ENCODE measurements at places on chromosomes 1 and 21.

DNA sequence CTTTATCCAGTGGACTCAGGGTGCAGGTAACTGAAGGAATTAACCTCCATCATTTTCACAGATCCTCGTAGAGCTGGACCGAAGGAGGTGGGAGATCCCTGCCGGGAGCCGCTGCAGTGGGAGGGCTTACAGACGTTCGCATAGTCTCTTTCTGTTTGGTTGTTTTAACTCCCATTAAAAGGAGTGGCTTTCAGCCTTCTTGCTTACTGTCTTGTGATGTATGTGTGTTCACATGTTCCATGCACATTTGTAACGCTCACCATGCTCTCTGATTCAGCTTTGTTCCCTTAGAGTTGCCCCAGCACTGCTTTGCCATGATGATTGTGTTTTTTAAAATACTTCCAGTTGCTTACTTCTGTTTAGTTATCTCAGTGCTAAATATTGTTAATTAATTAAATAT, 85.8 kb downstream of the ADARB1 start:
- DNase-seq: no peak

DNA sequence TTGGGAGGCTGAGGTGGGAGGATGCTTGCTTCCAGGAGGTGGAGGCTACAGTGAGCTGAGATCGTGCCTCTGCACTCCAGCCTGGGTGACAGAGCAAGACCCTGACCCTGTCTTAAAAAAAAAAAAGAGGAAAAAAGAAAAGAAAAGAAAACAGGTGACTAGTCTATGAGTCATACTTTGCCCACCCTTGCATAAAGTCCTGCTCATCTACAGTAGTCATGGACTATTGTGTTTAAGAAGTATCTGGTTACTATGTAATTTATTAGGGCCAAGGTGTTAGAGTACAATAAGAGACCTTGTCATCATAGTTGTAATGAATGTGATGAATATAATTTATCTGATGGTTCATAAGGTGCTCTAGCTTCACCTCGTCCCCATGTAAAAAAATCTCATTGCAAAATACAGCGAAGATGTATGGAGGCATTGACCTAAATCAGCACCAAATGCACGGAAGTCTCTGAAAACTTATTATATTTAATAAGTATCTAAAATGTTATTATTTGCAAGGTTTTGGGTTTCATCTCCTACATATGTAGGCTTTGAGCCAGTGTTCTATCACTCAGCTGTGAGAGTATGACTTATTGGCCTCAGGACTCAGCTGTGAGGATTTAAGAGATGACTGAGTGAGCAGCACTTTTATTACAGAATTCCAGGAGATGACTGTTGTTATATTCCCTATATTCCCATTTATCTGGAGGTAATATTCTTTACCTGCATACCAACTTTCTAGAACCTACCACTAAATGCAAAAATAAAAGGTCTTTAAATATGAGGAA, 19.9 kb upstream of the KCNJ6 start:
- DNase-seq: no peak

DNA sequence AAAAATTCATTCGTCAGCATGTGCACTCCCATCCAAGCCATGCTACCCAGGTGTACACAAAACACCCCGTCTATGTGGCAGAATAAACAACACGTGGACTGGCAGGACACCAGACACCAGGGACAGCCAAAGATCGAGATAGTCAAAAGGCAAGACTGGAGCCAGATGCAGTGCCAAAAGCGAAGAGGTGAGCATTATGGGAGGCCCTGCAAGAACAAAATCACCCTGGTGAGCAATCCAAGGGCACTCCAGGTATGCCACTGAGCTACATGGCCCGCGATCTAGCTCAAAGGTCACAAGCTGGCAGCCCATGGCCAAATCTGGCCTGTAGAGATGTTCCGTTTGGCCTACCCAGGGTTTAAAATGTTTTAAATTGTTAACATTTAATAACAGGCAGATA, 33.7 kb downstream of the PLPP3 start:
- no peak for DNase-seq

DNA sequence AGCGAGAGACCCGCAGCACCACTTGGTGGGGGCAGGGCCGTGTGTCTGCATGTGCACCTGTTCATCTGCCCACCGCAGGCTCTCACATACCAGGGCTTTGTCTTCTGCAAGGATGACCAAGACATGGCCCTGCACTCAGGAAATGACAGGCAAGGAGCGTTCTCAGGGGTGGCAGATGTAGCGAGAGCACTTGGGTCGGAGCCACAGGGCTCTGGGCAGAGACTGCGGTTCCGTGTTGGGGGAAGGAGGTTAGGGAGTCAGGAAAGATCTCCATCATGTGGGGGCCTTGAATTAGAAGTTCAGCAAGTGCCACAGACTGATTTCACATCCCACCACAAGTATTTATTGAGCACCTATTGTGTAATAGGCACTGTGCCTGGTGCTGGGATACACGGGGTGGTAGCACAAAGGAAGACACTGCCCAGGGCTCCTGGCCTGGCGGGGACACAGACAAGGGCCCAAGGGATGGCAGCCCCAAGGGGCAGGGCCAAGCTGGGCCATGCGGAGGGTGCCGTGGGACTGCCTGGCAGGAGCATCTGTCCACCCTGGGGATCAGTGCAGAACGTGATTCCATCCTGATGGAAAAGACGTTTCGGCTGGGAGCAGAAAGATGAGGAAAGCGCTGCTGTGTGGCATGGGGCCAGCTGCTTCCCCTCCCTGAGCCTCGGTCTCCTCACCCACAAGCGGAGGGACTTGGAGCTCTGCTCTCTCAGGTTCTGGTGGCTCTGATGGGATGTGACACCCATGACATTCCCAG, 11.4 kb upstream of the SPSB1 start:
- no peak for DNase-seq

- DNase-seq: no peak
These were observed 76.4 kb upstream of the DSCAM start for GRCh38 chr21:40923407-40923806.

DNA sequence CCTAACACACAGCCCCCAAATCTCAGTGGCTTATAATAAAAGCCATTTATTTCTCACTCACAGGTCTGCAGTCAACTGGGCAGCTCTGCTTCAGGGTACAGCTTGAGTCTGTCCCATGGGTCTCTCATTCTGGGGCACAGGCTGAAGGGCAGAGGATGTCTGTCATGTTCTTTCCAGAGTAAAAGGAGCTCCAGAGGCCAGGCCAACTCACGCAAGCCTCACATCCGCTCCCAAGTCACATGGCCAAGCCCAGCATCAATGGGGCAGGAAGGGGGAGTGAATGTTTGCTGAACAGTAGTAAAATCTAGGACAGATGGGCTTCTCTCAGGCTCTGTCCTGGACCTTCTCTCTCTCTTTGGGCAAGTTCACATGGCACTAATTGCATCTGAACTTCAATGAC, 7.1 kb upstream of the SSBP3 start:
- DNase-seq: no peak

- no peak for DNase-seq
These were observed 11.9 kb upstream of the TNFRSF14 start for GRCh38 chr1:2544093-2544874.

DNA sequence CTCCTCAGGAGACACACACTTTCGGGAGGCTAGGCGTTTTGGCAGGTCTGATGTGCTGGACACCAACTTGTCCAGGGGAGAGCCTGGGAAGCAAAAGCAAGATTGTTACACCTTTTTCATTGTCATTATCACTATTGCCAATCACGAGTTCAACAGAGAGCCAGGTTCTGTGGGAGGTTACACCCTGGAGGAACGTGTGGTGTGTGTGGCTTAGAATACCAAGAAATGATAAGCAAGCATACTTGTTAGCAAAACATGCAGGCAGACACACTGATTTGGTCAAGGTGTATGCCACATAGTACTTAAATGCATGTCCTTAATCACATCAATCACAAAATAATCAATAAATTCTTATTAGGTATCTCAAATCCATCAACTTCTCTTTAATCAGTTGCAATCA, 16.1 kb downstream of the HMGCS2 start:
- no peak for DNase-seq

DNA sequence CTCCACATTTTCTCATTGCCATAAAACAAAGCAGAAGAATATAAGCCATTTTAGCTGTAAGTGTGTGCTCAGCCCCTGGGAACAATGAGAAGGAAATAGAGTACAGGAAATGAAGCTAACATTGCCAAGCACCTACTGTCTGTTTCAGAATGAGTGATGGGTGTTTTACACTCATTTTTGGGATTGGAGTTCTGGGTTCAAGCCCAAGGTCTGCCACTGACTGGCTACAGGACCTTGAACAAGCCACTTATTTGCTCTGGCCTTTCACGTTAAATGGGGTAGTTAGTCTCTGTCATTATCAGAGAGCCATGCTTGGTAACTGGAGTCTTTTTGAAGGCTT, 80.7 kb upstream of the KAZN start:
- no peak for DNase-seq

DNA sequence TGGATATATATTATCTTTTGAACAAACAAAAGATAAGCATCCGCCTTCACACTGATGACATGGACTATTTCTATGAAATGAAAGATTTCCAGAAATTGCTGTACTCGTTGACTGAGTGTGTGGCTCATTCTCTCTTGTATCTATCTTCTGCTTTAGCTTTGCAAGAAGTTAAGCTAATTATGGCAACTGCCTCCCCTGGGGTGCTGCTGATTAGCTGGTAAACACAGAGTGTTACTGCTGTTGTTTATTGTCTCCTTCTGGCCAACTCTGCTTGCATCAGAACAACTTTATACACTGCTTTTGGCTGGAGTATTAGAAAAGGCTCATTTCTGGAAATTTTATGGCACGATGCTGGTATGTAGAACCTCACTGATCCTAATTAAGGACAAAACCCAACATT, 95.6 kb upstream of the SNX7 start:
- no peak for DNase-seq

- DNase-seq: no peak
These were observed 33.7 kb upstream of the GUCA2A start for GRCh38 chr1:42198251-42198650.

- DNase-seq: no peak
These were observed 75.0 kb upstream of the MRPS6 start for GRCh38 chr21:33998402-33998801.

DNA sequence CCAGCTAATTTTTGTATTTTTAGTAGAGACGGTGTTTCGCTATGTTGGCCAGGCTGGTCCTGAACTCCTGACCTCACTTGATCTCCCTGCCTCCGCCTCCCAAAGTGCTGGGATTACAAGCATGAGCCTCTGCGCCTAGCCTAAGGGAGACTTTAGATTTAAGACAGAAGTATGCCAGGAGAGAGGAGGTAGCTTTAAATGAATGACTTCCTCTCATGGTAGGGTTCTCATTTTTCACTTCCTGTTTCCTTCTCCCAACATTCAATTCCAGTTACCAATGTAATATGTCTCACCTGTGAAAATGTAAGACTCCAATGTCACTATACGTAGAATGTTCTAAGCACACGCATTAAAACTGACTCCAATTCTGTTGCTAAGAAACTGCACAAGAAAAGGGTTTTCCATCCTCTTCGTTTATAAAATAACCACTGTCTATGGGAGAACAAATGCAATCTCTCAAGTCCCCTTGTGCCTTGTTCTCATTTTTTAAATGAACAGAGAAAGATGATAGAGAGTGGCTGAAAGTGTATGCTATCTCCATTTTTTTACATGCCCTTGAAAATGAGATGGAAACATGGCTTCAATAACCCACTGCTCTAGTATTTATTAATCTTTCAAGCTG, 140.0 kb downstream of the SLC45A1 start:
- DNase-seq: no peak

DNA sequence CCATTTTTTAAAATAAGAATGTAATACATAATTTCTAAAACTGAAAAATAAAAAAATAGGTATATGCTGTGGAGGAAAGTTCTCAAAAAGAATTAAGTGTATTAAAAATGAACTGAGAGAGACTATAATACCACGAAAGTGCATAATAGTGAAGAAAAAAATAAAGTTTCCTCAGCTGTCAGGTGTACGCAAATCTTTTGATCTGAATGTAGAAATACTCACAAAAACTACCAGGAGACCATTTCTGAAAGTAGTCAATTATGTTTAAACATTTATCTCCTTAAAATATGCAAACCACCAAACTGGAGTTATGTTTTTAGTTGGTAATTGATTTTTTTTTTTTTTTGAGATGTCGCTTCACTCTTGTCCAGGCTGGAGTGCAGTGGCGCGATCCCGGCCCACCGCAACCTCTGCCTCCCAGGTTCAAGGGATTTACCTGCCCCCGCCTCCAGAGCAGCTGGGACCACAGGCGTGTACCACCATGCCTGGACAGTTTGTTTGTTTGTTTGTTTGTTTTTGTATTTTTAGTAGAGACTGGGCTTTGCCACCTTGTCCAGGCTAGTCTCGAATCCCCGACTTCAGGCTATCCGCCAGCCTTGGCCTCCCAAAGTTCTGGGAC, 1169.2 kb upstream of the B3GALT2 start:
- DNase-seq: no peak

DNA sequence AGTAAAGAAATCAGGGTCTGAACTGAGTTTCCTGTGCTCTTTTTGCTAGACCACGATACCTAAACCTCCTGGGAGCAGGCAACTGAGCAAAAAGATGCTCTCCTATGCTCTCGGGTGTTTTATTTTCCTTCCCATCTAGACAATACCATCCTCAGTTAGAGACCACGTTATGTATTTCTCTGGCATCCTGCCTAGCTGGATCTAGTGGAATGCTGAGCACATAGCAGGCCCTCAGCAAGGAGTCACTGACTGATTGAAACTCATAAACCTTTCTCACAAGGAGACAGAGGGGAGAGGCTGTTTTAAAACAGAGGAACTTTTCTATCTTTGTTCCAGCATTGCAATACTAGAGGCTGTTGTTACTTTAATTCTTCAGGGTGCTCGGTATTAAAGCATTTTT, 168.0 kb downstream of the CYYR1 start:
- no peak for DNase-seq

DNA sequence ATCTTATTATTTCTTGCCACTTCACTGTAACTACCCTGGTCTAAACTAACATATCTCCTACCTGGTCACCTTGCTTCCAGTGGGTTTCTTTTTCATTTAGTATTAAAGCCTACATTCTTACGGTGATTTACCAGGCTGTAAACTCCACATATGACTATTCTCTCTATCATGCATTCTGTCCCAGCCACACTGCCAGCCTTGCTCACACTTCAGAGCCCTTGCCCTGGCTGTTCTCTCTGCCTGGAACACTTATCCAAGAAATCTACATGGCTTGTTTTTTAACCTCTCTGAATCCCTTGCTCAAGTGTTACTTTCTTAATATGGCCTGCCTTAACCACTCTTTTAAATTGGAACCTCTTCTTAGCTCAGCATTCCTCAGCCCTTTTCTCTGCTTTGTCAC, 212.7 kb downstream of the GPR52 start:
- DNase-seq: no peak

DNA sequence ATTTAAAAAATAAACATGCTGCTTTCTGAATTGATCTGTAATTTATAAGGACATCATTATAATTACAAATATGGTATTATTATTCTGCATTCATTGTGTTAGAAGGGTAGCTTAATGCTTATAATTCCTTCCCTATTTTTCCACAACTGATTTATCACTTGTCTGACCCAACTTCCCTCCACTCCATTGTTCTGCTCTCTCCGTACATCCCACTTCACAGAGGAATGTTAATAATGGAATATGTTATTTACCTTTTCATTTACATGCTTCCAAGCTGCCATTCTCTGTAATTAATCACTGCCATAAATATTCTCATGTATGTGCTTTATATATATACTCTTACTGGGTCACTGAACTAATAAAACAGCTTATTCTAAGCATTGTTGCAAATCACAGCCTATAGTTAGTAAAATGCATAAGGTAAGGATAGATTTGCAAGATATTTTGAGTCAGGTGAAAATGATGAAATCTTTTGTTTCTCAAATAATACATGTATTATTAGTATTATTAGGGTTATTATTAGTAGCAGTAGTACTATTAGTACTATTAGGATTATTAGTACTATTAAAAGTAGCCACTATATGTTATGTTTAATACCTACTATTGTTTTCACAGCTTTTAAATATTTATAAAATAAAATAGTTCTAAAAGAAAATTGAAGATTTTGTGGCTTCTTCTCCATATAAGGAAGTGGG, 70.6 kb upstream of the NEK7 start:
- no peak for DNase-seq
